ENCODE measurements at places on chromosomes 11 and 22.

- no peak for DNase-seq
These were observed 264.4 kb downstream of the CTTN start for GRCh38 chr11:70662691-70663098.

- DNase-seq, result peak; percentile 33
These were observed 37.6 kb upstream of the MTNR1B start for GRCh38 chr11:92931746-92932422.

GRCh38 chr11:61923166-61924063 lies 6.0 kb upstream of the RAB3IL1 start:
- peak; percentile 15 for DNase-seq

- no peak for DNase-seq
These were observed 179.1 kb downstream of the TENM4 start for GRCh38 chr11:79261684-79262083.

DNA sequence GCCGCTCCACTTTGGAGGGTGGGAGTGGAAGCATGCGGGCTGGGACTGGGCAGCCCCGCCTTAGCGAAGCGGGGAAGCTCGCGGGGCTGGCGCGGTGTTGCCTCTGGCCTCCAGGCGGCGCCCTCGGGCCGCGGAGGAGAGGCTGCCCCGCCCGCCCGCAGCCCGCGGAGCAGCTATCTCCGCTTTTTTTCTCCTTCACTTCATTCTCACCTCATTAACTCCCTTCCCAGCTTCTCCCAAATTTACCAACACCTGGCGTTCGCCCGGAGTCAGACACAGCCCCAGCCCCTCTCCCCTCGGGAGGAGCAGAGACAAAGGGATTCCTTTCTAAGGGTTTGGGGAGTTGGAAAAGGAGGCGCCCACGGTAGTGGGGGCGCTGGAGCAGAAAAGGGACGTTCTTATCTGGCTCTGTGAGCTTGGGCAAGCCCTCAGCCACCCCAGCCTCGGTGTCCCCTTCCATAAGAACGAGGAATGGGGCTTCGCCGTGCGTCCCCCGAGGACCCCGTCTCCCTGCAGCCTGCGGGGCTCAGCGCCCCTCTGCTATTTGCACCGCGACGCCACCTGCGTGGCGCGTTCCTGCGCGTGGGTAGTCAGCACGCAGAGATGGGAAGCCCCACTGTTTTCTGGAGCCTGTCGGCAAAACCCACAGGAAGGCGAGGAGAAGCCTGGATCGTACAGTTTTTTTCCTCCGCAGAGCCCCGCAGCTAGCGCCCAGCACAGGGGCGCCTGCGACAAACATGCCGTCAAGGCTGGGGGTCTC lies 1.5 kb upstream of the WNT11 start:
- DNase-seq, result peak; percentile 82

- no peak for DNase-seq
These were observed 14.6 kb upstream of the IRAG1 start for GRCh38 chr11:10708131-10708530.

GRCh38 chr22:36232715-36233401 lies 6.5 kb downstream of the APOL2 start:
- no peak for DNase-seq

DNA sequence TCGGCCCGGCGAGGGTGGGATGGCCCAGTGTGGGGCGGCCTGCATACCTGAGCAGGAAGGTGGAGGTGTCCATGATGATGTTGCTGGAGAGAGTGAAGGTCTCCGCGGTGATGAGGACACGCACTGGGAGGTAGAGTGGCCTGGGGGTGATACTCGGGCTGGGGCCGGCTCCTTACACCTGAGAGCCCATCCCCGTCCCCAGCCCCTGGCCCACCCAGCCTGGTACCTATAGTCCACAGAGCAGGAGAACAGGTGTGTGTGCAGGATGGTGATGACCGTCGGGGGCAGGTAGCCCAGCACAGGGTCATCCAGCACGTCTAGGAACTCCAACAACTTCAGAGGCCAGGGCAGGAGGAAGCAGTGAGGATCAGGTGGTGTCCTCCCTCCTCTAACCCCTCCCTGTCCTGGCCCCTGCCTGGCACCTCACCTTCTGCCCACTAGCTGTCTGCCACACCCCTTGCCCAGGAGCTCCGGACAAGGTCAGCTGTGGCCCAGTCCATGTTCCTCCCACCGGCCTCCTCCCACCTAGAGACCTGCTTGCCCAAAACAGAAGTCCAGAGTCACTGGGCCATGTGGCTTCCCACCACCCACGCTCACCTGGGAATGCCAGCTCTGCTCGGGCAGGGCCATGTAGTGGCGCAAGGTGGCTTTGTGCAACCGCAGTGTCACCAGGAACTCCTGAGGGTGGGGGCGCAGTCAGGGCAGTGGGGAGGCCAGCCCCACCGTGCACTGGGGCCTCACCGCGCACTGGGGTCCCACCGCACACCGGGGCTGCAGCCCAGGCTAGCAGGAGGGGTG lies 11.3 kb downstream of the ATG2A start:
- DNase-seq, result no peak

- DNase-seq, result no peak
These were observed 89.8 kb downstream of the APIP start for GRCh38 chr11:34826384-34826726.

GRCh38 chr11:13388741-13389140 lies 74.3 kb downstream of the BTBD10 start:
- DNase-seq, result no peak

- DNase-seq, result peak; percentile 40
These were observed 55.6 kb downstream of the APOL3 start for GRCh38 chr22:36104988-36105387.

DNA sequence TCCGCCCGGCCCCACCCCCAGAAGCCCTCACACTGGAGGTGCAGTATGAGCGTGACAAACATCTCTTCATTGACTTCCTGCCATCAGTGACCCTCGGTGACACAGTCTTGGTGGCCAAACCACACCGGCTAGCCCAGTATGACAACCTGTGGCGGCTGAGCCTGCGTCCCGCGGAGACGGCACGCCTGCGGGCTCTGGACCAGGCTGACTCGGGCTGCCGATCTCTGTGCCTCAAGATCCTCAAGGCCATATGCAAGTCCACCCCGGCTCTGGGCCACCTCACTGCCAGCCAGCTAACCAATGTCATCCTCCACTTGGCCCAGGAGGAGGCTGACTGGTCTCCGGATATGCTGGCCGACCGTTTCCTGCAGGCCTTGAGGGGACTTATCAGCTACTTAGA lies 6.6 kb upstream of the ATF4 start:
- DNase-seq, result no peak

DNA sequence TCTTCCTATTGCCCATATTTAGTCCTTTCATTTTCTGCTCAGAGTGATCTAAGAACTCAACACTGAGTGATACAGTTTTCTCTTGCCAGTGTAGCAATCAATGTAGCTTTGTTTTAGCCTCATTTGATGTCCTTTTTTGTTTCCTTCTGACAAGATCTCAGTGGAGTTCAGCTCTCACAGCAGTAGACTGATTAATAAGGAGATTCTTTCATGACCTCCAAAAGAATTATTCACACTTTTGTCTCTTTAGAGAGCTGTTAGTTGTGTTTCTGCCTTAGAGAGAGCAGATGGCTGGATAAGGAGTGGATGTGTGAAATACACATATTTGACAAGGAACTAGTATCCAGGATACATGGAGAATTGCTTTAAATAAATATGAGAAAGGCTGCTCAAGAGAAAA lies 6.6 kb upstream of the TMEM225 start:
- DNase-seq, result no peak

DNA sequence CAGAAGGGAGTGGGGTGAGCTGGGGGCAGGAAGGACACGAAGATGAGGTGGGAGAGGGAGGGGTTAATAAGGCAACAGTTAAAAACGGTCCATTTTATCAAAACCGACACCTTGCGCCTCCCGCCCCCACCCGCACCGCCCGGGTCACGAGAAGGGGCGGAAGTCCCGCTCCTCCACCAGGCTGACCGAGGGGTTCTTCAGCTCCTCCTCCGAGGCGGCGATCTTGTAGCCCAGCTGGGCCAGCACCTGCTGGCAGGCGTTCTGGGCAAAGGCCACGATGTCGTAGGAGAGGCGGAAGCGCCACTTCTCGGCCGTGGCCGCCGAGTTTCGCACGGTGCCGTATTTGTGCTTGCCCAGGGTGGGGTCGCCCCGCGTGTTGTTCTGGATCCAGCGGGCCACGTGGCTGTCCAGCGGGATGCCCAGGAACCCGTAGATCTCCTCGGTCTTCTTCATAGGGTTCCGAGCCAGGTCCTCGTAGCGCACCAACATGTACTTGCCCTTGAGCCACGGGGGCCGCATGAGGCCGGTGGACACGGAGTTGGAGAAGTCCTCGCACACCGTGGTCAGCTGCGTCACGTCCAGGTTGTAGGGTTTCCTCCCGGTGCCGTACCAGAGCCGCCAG lies 15.8 kb downstream of the CHST1 start:
- no peak for DNase-seq

DNA sequence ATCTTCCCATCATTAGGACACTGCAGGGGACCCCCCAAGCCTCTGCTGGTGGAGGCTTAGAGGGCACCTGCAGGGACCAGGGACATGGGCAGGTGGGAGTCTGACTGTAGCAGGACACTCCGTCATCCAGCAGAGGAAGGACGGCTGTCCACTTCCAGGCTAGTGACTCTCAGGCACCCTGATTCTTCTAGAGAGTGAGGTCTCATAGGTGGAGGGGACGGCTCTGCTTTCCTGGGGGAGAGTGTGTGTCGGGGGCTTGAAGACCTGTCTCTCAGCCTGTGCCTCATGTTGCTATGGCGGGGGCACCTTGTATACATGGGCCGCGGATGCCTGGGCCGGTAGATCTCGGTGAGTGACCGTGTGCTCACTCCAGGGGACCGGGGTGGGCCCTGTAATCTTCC lies 1116.6 kb downstream of the BRD1 start:
- DNase-seq, result no peak

- no peak for DNase-seq
These were observed 15.2 kb upstream of the FCHSD2 start for GRCh38 chr11:73157101-73158010.

DNA sequence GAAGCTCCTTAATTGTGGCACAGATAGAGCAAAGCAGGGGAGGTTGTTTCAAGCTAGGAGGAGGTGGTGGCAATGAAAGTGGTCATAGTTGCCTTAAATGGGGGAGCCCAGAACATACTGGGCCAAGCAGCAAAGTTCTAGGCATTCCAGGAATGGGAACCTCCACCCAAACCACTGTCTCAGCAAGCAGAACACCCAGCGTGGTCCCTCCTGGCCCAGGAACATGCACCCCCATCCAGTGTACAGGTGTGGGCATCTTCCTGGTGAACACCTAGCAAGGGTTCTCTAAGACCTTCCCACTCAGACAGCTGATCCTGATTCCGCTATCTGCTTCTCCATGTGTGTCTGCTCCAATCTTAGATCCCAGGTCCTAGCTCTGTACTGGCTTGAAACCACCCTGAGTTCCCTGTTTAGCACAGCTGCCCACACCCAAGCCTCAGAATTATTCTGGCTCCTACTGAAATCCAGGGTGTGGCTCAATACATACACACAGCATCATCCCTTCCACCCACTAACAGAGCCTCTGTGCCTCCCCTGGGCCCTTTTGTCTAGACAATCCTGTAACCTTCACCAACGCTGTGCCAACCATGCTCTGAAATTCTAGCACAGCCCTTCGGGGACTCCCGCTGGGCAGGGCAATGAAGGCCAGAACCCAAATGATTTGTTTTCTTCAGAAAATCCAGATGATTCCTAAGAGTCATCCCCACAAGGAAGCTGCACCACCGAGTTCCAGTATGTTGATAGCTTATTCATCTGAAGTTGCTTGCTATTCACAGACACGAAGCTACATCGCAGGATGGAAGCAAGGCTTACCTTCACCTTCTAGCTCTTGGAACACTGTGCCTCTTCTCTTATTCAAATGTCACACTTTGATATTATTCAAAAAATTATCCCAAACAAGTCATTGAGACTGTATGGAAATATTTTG lies 76.6 kb downstream of the ABTB2 start:
- DNase-seq, result peak; percentile 18

GRCh38 chr22:27477171-27477570 lies 324.4 kb downstream of the MN1 start:
- DNase-seq, result no peak

DNA sequence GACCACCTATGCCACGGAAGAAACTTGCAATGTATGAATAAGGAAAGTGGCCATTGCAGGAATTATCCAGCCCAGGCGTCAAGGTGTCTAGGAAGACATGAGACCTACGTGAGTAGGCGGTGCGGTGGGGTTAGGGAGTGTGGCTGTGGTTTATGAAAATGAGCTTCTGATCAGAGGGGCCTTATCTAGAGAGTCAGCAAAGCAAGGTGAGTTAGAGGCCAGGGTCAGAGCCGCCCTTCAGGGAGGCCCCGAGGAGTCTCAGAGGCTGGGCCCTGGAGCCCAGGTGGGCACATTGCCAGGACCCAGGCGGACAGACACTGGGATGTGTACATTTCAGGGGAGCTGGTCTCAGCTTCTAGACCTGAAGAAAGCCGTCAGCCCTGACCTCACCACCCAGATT lies 13.8 kb upstream of the LINC01488 start:
- DNase-seq, result no peak

DNA sequence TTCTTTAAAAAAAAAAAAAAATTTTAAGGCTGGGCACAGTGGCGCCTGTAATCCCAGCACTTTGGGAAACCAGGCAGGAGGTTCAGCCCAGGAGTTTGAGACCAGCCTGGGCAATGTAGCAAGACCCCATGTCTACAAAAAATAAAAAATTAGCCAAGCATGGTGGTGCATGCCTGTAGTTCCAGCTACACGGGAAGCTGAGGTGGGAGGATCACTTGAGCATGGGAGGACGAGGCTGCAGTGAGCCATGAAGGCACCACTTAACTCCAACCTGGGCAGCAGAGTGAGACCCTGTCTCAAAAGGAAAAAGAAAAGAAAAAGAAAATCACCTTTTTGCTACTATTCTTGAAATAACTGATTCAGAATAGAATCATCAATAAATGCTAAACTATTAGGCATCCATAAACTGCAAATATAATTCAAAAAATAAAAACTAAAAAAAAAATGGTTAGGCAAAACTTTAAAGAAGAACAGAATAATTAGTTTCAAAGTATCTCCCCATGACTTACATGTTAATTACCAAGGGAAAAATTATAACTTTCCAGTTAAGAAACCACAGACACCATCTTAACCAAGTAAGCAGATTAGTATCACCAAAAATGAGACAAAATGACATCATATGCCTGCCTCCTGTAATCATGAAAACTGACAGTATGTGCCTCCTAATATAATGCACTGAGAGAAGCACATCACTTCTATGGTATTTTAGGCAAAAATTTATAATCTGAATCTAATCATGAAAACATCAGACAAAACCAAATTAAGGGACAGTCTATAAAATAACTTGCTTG lies 63.6 kb downstream of the DENND5A start:
- DNase-seq, result no peak

- DNase-seq, result no peak
These were observed 2.5 kb upstream of the IGLL5 start for GRCh38 chr22:22884888-22885840.

GRCh38 chr11:4019891-4020290 lies 74.7 kb upstream of the RRM1 start:
- no peak for DNase-seq

- DNase-seq, result no peak
These were observed 76.8 kb downstream of the MORC2 start for GRCh38 chr22:30891781-30892180.
